ENCODE measurements at places on chromosomes 12 and 14. TPM values are rescaled to one million over a fixed set of nuclear protein-coding genes. Genes with fewer than 3 reads are reported as not detected.

The MMP19 gene
- 2.1 TPM for total RNA-seq

The TAS2R42 gene
- not detected for total RNA-seq

The GDF3 gene
- total RNA-seq = not detected

GRCh38 chr12:11716794-11717518 lies 67.5 kb downstream of the ETV6 start:
- H3K4me3 ChIP-seq = no peak overlapping the region
- H3K36me3 ChIP-seq = no peaks in the 10 kb centered on the region
- peak overlapping the region; percentile 2 for H3K27ac ChIP-seq
- H3K27me3 ChIP-seq = no peaks in the 10 kb centered on the region
- no peak for DNase-seq

DNA sequence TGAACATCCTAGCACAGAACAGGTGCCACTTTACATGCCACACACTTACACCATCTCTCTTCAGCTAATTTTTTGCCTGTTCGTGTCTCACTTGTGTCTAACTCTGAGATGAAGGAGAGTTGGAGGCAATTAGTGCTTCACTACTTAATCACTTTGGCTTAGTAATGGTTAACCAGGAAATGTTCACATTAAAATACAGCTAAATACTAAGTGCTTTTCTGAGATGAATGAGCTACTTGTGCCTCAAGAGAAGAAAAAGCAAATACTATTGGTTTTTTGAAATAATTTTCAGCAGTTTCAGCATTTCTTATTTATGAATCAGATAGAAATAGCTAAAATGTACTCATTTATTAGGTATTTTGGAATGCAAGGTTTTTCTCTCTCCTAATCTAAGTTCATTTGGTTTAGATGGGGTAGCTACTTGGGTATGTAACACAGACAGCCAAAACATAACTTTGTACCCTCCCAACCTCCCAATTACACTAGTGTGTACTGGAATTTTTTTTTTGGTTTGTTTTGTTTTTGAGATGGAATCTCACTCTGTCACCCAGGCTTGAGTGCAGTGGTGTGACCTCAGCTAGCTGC lies 1474.1 kb upstream of the SEL1L start:
- no peaks in the 10 kb centered on the region for H3K27me3 ChIP-seq
- H3K27ac ChIP-seq = no peak overlapping the region
- DNase-seq = no peak

GRCh38 chr14:89430391-89431236 lies 13.6 kb upstream of the FOXN3 start:
- H3K27me3 ChIP-seq = no peaks in the 10 kb centered on the region
- H3K4me3 ChIP-seq = no peak overlapping the region
- H3K27ac ChIP-seq = peak overlapping the region; percentile 53
- DNase-seq = no peak
- H3K4me1 ChIP-seq = peaks cover 6% of the 10 kb centered on the region
- H3K36me3 ChIP-seq = no peaks in the 10 kb centered on the region

DNA sequence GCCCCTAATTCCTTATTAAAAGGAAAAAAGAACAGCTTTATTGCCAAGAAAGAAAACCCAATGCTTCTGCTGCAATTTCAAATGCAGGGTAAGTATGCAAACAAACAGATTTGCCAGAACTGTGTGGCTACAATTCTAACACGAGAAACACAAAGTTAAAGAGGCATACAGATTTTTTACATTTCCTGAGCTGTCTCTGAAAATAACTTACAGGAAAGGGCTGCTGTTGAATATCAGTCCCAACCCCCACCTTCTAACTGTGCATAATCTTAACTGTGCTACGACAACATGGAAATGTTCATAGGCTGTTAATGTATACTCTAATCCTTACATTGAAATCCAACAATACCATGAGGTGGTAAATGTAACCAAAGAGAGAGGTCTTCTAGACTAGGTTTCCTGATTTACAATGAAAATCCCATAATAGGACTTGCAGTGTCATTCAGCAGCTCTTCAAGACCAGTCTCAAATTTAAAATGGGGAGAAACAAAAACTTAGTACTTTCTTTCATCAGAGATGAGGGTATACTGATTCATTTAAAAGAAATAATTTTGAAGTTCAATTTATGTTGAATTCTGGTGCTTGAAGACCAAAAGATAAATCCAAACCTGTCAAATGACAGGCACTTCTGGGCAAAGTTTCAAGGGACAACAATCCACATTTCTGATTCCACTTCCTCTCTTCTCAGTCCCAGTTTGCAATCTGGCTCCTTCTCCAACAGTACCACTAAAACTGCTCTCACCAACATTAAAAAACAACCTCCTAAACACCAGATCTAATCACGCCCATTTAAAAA lies 14.4 kb downstream of the FGD6 start:
- DNase-seq = no peak
- H3K36me3 ChIP-seq = no peaks in the 10 kb centered on the region

DNA sequence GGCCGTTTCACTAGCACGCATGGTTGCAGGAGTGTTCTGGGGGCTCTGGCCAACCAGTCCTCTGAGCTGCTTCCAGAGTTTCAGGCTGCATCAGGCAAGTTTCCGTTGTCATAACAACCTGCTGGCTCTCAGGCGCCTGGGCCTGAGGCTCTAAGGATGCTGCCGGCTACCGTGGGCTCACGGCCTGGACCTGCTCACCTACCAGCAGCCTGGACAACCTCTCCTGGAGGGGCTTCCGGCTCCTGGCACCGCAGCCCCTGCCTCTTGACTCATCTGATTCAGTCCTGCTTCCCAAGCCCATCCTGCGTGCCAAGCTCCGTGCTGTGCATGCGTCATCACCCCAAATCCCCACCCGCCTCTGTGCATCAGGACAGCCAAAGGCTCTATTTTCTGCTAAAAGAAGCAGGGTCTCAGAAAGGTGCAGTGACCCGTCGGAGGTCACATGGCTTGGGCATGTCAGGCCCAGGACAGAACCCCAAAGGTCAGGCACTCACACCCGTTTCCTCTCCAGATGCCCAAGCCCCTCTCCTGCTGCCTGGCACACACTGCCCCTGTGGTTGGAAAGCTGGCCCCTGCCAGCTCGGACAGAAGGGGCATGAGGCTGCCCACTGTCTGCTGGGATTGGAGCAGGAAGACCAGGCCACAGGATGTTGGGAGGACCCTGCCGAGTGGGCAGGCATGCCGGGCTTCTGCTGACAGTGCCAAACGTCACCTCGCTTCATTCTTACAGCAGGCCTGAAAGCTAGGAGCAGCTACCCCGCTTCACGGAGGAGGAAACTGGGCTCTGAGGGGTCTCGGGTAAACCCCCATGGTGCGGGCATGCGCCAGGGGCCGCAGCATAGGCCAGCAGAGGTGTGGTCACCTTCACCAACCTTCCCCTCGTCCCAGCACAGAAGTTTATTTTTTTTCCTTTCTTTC lies 5.7 kb downstream of the BEGAIN start:
- no peak overlapping the region for H3K27ac ChIP-seq
- no peaks in the 10 kb centered on the region for H3K4me1 ChIP-seq
- H3K4me3 ChIP-seq = no peak overlapping the region
- DNase-seq = no peak
- H3K36me3 ChIP-seq = no peaks in the 10 kb centered on the region

GRCh38 chr14:82626156-82627066 lies 1092.8 kb upstream of the SEL1L start:
- H3K27me3 ChIP-seq = no peaks in the 10 kb centered on the region
- no peak for DNase-seq
- no peaks in the 10 kb centered on the region for H3K4me1 ChIP-seq
- H3K4me3 ChIP-seq = no peak overlapping the region
- H3K36me3 ChIP-seq = no peaks in the 10 kb centered on the region

- peak; percentile 38 for DNase-seq
- no peaks in the 10 kb centered on the region for H3K27me3 ChIP-seq
- H3K27ac ChIP-seq = peak overlapping the region; percentile 45
- no peaks in the 10 kb centered on the region for H3K36me3 ChIP-seq
Observed at GRCh38 chr14:66056926-66057552, 429.1 kb upstream of the CCDC196 start.

- no peak overlapping the region for H3K4me3 ChIP-seq
- DNase-seq = no peak
- H3K4me1 ChIP-seq = no peaks in the 10 kb centered on the region
- no peak overlapping the region for H3K27ac ChIP-seq
- no peaks in the 10 kb centered on the region for H3K27me3 ChIP-seq
Observed at GRCh38 chr14:22691171-22691570, 47.0 kb upstream of the OR6J1 start.

All from colonic mucosa (tissue), 4 donors.